Astrocyte (in vitro differentiated cells and primary cell): ENCODE measurements at places on chromosomes 7 and 10. TPM values are rescaled to one million over a fixed set of nuclear protein-coding genes. Genes with fewer than 3 reads are reported as not detected.

The SLC13A1 gene
- total RNA-seq, result not detected in 2 replicates

DNA sequence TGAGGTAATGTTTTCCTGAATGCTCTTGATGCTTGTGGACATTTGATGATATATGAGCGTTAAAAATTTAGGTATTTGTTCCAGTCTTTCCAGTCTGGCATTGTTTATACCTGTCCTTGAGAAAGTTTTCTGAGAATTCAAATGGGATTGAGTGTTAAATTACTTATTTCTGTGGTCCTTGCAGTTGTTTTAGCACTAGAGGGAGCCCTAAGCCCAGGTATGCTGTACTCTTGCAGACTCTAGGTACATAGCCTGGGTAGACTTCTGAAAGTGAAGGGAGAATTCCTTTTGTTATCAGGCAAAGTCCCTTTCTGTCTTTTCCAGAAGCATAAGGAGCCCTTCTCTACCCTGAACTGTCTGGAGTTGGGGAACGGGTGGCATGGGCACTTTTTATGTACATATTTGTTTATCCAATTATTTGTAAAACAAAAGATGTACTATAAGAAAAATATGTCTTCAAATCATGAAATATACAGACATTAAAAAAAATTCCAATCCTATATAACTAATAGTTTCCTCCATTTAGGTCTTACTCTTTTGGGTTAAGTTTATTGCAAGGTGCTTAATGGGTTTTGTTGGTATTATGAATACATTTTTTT is 262.1 kb downstream of the ATRNL1 start:
- DNase-seq, result peak; percentile 41

- peak; percentile 18 for DNase-seq
Observed at GRCh38 chr7:105014693-105015389, 836 bp downstream of the KMT2E start.

- DNase-seq, result no peak
Observed at GRCh38 chr7:42934291-42934690, 2.1 kb downstream of the MRPL32 start.

- DNase-seq, result peak; percentile 17
Observed at GRCh38 chr10:74586088-74586585, 240.3 kb upstream of the KAT6B start.
